ENCODE measurements at places on chromosomes 6 and 20. TPM values are rescaled to one million over a fixed set of nuclear protein-coding genes. Genes with fewer than 3 reads are reported as not detected.

- H3K4me3 ChIP-seq: no peak overlapping the region
- no peak overlapping the region for H3K27ac ChIP-seq
- no peaks in the 10 kb centered on the region for H3K27me3 ChIP-seq
- H3K36me3 ChIP-seq: no peaks in the 10 kb centered on the region
These were observed 99.3 kb upstream of the NFATC2 start for GRCh38 chr20:51641866-51642265.

- no peaks in the 10 kb centered on the region for H3K4me1 ChIP-seq
- H3K4me3 ChIP-seq: no peak overlapping the region
- H3K36me3 ChIP-seq: no peaks in the 10 kb centered on the region
- no peak overlapping the region for H3K27ac ChIP-seq
- no peak for DNase-seq
These were observed 338.7 kb upstream of the ARID1B start for GRCh38 chr6:156438350-156438923.

- H3K27me3 ChIP-seq: no peaks in the 10 kb centered on the region
- H3K4me1 ChIP-seq: no peaks in the 10 kb centered on the region
These were observed 70.9 kb downstream of the STK35 start for GRCh38 chr20:2172305-2173175.

DNA sequence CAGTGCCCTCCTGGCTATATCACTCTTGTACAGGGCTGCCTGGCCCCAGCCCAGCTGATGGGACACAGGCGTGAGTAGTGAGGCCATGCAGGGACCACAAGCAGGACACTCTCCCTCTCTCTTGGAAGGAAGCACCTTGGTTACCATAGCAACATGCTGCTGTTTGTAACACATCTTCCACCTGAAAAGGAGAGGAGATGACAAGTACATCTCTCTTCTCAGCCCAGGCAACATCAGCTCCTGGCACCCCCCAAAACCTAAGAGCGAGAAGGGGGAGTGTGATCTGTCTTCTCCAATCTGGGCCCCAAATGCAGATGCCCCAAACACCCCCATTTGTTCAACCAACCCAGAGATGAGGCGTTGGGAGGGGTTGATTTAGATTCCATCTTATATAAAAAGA, 49.9 kb downstream of the KCNB1 start:
- no peaks in the 10 kb centered on the region for H3K36me3 ChIP-seq
- H3K27me3 ChIP-seq: no peaks in the 10 kb centered on the region
- DNase-seq: no peak
- no peaks in the 10 kb centered on the region for H3K4me1 ChIP-seq

GRCh38 chr6:6169141-6169540, 151.3 kb downstream of the F13A1 start:
- H3K27me3 ChIP-seq: no peaks in the 10 kb centered on the region
- no peak overlapping the region for H3K27ac ChIP-seq
- no peak overlapping the region for H3K4me3 ChIP-seq
- H3K4me1 ChIP-seq: no peaks in the 10 kb centered on the region
- no peaks in the 10 kb centered on the region for H3K36me3 ChIP-seq

DNA sequence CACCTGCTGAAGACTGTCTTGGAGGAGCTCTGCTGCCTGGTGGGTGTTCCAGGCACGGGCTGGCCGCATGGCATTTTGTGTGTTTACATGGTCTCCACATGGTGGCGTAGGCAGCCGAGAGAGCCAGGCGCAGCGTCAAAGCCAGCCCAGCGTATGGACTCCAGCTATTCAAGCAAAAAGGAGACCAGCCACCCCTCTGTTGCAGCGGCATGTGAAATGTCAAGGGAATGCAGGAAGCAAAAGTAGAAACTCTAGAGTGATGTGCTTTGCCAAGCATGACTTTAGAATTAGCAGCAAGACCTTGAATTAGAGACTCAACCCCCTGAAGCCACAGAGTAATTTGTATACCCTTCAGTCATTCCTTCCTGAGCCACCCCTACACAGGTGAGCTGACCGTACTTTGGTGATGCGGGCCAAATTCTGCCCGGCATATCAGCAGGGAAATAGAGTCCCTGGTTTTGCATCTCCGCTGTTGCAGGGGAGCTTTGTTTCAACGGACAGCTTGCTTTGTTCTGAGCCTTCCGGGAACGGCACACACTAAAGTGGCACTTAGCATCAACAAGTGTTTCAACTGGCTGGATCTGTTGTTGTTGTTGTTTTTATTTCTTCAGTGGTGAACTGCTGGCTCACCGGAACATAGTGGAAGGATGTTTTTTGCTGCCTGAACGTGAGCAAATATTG, 48.5 kb downstream of the FNDC1 start:
- H3K27me3 ChIP-seq: no peaks in the 10 kb centered on the region
- no peaks in the 10 kb centered on the region for H3K4me1 ChIP-seq
- no peak overlapping the region for H3K27ac ChIP-seq

DNA sequence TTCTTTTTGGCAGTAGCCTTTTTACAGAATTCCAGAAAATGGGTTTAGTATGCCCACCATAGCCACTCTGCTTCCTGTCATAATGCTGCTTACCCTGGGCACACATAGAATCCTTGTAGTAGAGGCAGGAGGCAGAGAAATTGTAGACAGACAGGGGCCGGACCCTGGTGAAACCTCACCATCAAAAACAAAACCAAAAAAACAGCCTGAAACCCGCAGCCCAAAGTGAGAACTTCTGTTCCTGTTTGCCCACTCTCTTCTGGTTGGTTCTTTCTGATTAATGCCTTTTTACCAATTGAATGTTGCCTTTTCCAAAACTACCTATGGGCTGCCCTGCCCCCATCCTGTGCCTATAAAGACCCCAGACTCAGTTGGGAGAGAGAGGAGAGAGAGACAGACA, 188.2 kb downstream of the CDKAL1 start:
- peaks cover 11% of the 10 kb centered on the region for H3K4me1 ChIP-seq
- H3K36me3 ChIP-seq: no peaks in the 10 kb centered on the region
- no peak overlapping the region for H3K27ac ChIP-seq
- DNase-seq: no peak
- no peak overlapping the region for H3K4me3 ChIP-seq

The OR2B6 gene
- not detected for total RNA-seq

The KIF3B gene
- 22.4 TPM for total RNA-seq

The FOXP4 gene
- total RNA-seq: 13.3 TPM

The DUSP15 gene
- total RNA-seq: 1.0 TPM

Measured in H1 (cell line).